Stimulated activated CD4-positive, alpha-beta T cell treated with anti-CD3 and anti-CD28 coated beads, Interleukin-12 subunit alpha, Interleukin-12 subunit beta, amount 100 ng/mL, for 24 hours (primary cell): ENCODE measurements at places on chromosomes 5 and 9.

- no peak for DNase-seq
These were observed 68.4 kb downstream of the ACTBL2 start for GRCh38 chr5:57414191-57414590.

DNA sequence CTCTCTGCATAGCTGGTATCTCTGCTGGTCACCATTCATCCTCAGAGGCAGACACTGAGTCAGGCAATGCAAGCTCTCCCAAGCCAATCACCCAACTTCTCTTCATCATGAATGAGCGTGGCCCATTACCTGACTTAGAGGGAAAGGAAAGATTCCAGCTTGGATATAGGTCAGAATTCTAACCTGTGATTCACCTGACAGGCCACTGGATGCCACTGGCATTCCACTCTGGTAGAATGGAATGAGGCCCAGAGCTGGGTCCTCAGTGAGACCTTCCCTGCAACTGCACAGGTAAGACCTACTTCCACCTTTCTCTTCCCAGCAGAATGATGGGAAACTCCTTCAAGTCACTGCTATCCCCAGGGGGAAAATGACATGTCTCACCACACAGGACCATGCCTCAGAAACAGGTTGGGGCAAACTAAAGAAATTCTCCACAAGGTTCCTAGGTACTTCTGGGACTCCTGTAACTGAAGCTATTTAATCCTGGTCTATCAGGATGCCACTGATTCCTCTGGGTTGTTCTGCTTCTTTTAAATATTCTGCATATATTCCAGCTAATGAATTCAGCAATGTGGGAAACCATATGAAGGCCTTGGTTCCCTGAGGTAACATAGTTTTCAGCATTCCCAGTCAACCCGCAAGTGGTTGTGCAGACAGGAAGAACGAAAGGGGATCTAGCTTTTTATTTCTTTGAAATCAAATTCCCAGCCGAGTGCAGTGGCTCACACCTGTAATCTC, 62.0 kb downstream of the SUSD1 start:
- no peak for DNase-seq

GRCh38 chr5:54985301-54986268, at the start of gene ESM1:
ESM1 (minus strand) TSS chr5:54985593; CDS start chr5:54985517, 76 bp downstream.
- DNase-seq, result no peak

DNA sequence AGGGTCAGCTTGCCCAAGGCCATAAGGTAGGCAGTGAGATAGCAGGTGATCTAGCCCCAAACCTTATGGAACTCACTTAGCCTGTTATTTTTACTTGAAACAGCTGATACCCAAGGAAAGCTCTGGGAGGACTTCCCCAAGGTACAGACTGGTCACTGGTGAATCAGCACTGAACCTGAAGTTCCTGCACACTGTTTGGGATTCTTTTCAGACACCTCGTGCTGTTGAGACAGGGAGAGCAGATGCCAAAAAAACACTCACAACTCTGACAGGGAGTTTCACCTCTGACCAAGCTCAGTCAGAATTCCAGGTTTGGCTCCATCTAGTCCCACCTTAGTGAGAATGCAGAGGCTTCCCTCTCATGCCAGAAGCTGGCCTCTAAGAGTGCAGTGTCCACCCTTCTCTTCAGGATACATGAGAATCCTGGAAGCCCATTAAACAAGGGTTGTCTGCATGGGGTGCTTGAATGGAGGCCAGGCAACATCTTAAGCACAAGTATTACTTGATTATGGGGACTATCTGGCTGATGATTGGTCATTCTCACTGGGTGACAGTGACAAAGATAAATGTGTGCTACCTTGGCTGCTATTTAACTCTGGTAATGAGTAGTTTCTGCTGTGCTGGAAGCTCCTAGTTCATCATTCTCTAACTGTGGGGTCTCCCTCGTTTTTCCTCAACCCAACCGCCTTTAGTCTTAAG, 122.8 kb upstream of the SLIT3 start:
- DNase-seq, result no peak

DNA sequence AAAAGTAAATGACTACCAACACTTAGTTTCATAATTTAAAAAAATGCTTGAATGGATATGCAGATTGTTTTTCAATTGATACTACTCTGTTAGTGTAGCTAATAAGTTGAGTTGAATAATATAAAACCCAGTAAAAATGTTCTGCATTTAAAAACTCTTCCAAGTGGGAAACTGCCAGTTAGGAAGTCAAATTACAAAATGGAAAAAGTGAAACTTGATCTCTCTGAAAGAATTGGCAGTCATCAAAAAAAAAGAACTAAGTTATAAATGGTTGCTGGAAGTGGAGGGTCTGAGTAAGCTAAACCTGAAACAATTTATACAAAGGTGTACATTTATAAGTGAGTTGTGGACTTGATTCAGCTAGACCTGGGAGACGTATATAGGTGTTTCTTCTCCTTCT, 52.4 kb downstream of the VCAN start:
- no peak for DNase-seq

- no peak for DNase-seq
These were observed 416.9 kb downstream of the RAB3C start for GRCh38 chr5:58999804-59000203.

DNA sequence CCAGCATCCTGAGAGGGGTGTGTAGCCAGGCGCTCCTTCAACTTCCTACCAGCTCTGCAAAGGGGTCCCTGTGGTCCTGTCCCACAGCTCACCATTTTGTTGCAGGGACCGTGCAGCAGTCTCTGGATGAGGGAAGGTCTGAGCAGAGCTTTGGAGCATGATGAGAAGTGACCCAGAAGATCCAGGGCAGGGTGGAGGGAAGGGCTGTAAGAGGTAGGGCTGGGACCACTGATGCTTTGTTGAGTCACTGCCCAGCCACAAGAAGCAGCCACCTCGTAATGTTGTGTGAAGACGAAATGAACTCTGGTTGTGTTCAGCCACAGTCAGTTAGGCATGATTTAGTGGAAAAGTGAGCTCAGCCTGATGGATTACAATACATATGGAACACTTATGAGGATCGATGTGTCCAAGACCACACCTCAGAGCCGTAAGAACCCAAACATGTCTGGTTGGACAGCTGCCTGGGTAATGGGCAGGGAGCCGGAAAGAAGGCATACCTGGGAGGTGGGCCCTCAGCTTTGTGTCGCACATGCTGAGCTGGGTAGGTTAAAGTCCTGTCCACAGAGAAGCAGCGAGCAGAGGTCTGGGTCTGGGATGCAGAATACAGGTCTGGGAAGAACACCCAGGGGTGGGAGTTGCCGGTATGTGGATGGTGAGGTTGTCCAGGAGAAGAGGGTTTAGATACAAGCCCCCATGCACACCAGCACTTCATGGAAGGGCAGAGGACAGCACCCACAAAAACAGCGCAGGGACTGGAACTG, 250.1 kb downstream of the GADD45G start:
- no peak for DNase-seq

- DNase-seq, result no peak
These were observed 24.7 kb downstream of the NTRK2 start for GRCh38 chr9:84694248-84694647.

DNA sequence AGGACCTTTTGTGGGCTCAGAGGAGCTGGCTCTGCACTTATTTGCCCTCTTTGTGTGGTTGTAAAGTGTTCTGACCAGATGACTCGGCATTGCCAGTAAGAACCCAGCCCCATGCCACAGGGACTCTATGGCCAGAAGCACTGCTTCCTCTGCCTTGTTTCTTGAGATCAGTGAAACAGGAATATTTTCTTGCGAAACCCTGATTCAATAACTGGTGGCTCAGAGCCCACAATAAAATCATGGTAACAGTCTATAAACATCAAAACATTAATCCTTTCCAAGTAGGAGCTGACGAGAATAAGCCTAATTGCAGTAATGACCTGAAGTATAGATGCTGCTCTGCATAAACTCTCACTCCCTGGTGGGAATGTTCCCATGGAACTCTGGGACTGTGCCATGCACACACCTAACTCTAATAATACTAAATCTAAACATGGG, 344.3 kb downstream of the ZNF608 start:
- DNase-seq, result no peak

DNA sequence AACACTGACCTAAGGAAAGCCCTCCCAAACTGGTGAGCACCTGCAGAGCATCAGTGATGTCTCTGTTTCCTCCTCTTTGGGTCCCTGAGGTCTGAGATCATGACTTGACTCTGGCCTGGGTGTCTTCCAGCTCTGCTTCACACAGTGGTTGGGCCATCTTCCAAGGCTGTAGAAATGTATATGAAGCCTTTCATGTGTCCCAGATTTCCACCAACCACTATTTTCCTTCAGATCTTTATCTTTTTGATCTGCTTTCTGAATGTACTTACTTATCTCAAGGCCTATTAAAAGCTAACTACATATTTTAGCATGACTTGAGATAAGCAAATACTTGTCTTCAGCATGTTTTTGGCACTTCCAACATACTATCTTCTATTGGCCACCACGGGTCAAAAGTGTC, 47.1 kb downstream of the PRELID2 start:
- DNase-seq, result no peak

GRCh38 chr5:132083071-132083678, 9.6 kb downstream of the CSF2 start:
- peak; percentile 51 for DNase-seq

GRCh38 chr5:167503926-167504720, 787.3 kb upstream of the WWC1 start:
- no peak for DNase-seq

DNA sequence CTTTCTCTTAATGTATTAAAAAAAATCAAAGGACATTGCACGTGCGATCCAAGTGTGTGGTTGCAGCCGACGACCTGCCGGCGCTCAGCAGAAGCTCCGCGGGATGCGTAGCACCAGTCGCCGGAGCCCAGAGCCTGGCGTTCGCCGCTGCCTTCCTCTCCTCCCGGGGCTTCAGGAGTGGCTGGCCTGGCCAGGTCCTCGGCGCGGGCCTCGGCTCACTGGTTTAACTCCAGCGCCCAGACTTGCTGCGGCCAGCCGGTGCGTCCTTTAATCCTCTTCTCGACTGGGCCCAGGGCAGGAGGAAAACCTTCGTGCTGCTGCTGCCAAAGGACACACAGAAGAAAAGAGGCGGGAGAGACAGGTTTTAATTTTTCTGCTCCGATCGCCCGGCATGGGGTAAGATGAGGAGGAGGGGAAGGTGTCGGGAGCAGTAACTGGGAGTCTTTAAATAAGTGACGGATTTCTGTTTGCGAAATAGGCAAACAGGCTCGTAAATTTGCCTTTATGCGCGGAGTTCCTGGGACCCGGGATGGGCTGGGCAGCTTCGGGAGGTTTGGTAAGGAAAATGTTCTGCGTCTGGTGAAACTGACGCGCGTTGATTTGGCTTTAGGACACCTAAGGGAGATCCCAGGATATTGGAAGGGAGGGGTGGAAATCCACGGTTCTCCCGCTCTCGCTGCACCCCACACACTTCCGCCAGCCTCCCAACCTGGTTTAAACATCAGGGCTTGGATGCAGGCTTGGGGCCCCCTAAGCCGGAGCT, 2.3 kb downstream of the HAND1 start:
- no peak for DNase-seq

GRCh38 chr5:68077349-68077894, 138.1 kb upstream of the PIK3R1 start:
- no peak for DNase-seq

DNA sequence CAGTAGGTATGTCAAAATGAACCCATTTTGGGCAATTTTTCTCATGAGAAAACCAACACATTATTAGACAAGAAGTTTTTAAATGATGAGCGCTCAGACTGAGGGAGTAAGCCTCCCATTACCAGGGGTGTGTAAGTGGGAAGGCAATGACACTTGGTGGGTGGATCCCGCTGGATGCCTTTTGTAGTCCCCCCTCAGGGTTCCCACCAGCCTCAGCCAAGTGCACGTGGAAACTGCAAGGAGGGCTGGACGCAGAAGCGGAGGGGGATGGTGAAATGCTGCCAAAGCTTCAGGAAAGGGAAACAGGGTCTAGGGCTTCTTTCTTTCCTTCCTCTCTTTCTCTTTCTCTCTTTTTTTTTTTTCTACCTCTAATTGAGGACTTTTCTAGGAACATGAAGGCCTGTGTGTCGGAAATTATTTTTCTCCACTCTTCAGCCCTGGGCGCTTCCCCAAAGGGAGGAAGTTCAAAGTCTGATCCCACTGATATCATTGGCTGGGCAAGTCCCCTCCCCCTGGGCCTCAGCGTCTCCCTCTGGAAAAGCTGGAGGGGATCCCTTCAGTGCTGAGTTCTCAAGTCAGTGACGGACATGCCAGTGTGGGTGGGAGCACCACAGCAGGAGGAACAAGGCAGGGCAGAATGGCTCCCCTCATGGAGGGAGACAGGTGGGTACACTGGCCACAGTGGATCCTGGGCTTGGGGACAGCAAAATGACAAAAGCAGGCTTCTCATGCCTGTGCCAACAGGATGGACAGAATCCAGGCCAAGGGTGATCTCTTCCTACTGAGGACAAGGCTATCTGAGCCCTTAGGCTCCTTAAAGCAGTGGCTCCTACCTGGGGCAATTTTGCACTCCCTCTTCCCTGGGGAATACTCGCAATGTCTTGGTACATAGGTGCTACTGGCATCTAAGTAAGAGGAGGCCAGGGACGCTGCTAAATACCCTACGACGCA, 23.9 kb upstream of the SLC25A51 start:
- no peak for DNase-seq

DNA sequence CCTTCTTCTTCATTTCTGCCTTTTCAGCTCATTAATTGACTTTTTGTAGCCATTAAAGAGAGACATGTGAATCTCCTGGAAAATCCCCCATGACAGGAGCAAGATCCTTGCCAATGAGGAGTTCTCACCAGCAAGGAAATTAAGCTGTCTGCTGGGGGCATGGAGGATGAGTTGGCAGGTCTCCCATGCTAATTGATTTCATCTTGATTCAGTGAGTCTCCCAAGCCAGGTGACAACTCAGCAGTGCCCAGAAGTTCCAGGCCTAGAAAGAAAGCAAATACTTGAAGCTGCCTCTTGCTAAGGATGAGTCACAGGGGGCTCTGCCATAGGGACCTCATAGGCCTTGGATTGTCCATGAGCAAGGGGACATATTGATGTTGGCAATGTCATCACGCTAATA, 30.0 kb upstream of the ADRA1B start:
- DNase-seq, result no peak

- DNase-seq, result no peak
These were observed 1.0 kb upstream of the HCN1 start for GRCh38 chr5:45697201-45697600.

GRCh38 chr9:132408521-132408920, 1.5 kb upstream of the CFAP77 start:
- no peak for DNase-seq

GRCh38 chr9:87543251-87543650, 45.6 kb downstream of the DAPK1 start:
- DNase-seq, result no peak

- no peak for DNase-seq
These were observed 293.8 kb downstream of the PDE4D start for GRCh38 chr5:59599729-59600128.

- DNase-seq, result no peak
These were observed 717.8 kb downstream of the CDH18 start for GRCh38 chr5:19270153-19270552.
